ENCODE measurements at places on chromosomes 13 and 19. TPM values are rescaled to one million over a fixed set of nuclear protein-coding genes. Genes with fewer than 3 reads are reported as not detected.

The KRTDAP gene
- not detected for total RNA-seq

The ZNF208 gene
- total RNA-seq: 0.54 TPM

The GPC6 gene
- total RNA-seq: 25.0 TPM

The TMEM255B gene
- total RNA-seq: 7.9 TPM

The LGI4 gene
- 2.7 TPM for total RNA-seq

The SLAIN1 gene
- total RNA-seq: 149 TPM

The ATP8A2 gene
- total RNA-seq: 34.0 TPM

The CEACAM19 gene
- total RNA-seq: 1.8 TPM

The ZNF155 gene
- 14.5 TPM for total RNA-seq

- no peak for DNase-seq
These were observed 39.0 kb downstream of the SERTM1 start for GRCh38 chr13:36712770-36713169.

DNA sequence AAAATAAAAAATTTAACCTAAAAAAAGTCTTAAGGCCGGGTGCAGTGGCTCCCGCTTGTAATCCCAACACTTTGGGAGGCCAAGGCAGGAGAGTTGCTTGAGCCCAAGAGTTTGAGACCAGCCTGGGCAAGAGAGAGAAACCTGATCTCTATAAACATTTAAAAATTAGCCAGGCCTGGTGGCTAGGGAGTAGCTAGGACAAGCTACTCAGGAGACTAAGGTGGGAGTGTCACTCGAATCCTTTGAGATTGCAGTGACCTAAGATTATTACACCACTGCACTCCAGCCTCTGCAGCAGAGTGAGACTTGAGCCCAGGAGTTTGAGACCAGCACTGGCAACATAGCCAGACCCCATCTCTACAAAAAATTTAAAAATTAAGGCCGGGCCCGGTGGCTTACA is 1.1 kb downstream of the CCDC97 start:
- no peak for DNase-seq

GRCh38 chr19:8705742-8706141 is 7.1 kb upstream of the ACTL9 start:
- no peak for DNase-seq

DNA sequence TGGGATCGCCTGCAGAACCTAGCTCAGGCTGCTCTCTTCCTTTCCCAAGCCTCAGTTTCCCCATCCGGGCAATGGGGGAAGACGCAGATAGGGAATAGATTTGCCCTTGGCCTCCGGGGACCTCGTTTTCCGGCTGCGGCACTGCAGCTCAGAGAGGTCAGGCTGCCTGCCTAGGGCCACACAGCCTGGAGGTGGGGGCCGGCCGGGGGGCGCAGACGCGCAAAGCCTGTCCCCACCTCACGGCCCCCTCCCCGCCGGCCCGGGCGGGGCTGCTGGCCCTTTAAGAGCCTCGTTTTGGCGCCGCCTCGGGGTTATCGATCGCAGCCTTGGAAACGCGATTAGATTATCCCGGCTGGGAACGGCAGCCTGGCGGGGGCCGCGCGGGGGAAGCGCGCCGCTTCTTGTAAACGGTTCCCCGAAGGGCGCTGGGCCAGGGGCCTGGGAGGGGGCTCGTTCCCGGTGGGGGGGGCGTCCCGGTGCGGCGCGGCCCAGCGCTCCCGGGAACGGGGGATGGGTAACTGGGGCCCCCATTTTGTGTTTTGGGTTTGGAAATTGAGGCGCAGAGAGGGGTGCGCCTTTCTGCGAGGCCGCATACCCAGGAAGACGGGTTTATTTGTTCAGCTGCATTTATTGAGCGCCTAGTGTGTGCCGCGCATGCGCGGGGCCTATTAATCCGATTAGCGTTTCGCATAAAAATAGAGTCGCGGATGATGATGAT is 23.4 kb upstream of the TCF3 start:
- no peak for DNase-seq

DNA sequence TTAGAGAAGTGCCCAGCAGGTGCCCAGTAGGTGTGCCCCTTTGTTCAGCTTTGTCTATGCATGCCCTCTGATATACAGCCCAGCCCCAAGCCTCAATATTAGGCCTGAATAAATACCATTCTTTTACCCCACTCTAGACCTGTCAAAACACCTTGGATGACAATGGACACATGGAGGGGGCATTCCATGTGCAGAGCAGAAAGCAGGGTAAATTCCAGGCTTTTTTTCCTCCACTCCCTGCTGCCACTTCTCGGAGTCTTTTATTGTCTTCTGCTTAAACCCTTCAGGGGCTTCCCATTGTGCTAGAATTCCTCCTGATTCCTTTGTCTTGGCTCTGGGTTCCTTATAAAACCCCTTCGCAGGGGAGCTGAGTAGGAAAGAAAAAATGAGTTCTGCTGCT is 5.8 kb upstream of the FRY start:
- DNase-seq: no peak

DNA sequence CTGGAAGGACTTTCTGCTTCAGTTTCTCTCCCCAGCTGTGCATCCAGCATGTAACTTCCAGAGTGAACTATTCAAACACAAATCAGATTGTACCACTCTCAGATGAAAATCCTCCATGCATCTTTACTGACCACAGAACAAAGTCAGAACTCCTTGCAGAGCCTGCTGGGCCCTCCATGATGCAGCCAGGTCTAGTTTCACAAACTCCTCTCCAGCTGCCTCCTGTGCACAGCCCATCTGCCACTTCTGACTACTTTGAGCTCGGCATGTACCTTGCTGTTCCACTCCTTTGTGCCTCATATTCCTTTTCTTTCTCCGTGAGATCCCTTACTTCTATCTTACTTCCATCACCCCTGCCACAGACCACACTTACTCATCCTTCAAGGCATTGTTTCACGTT is 31.4 kb downstream of the NALCN start:
- DNase-seq: no peak

DNA sequence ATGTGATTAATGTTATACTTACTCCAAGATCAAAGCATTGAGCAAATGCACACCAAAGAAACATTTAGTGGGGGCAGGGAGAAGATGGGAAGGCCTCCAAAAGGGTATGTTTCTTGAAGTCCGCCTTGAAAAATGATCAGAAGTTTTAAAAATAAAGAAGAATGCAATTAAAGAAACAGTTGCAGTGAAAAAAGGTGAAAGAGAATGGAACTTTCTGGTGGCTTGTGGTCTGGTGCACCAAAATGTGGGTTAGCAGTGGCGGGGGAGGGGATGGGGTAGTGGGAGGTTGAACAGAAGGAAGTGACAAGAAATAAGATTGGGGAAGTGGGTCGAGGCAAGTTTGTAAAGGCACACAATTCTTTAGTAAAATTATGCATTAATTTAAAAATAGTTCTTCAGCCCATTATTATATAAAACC is 2.5 kb downstream of the LCP1 start:
- no peak for DNase-seq

DNA sequence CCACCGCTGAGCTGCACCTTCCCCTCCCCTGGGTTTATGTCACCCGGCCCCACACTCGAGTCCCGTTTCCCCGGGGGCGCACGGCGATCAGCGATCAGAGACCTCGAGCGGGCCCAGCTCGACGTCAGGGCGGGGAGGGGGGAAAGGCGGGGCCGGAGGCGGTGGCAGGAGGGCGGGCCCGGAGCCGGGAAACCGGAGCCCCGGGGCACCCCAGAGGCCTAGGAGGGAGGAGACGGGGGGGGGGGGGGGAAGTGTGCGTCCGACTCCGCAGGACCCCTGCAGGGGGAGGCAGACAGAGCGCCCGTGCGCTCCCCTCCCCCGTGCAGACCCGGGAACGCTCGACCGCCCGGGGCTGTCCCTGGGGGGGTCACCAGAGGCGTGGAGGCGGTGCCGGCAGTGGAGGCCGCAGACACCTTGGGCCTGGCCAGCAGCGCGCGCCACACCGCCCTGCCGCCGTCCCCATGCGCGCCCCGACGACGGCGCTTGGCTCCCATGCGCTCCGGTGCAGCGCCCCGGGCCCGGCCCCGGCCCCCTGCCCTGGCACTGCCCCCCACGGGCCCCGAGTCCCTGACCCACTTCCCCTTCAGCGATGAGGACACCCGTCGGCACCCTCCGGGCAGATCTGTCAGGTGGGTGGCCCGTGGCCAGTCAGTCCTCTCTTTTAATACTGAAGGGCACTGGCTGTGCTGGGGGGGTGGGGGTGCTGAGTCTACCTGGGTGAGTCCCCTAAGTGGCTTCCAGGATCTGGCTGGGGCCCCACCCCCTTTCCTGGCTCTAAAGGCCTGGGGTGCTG is 11.8 kb downstream of the PDE4A start:
- DNase-seq: no peak

- no peak for DNase-seq
These were observed 113.9 kb downstream of the CRYL1 start for GRCh38 chr13:20411638-20412342.

GRCh38 chr19:29475469-29475868 is 50.3 kb upstream of the VSTM2B start:
- no peak for DNase-seq

DNA sequence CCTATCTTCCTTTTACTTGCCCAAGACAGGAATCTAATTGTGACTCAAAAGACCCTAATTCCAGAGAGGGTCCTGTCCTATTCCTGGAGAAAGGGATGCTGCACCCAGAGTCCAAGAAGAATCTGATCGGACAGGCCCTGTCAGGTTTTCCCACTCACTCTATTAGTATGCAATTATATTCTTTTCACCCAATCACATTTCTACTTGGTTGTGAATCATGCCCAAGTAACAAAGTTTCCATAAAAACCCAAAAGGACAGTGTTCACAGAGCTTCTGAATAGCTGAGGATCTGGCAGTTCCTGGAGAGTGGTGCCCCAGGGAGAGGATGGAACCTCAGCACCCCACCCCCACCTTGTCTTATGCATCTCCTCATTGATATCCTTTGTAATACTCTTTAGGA is 135.3 kb upstream of the SLITRK5 start:
- DNase-seq: no peak

DNA sequence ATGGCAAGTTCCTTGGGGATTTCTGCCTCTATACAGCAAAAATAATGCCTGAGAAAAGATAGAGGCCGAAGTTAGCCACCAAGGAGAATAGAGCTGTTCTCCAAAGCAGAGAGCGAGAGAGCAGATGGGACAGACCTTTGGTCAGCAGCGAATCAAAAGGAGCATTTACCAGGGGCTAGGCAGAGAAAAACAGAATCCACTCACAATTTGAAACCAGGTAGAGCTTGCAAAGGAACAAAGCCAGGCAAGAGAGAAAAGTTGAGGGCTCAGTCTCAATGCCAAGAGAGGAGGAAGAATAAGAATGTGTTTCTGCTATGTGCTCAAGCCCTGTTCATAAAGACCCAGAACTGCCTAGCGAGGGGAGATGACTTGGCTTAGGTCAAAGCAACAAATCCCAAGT is 112.8 kb downstream of the DCT start:
- DNase-seq: no peak

- no peak for DNase-seq
These were observed 33.1 kb downstream of the DCLK1 start for GRCh38 chr13:36098080-36098479.

- no peak for DNase-seq
These were observed 423.2 kb downstream of the KLF5 start for GRCh38 chr13:73481886-73482445.

GRCh38 chr13:36405151-36405550 is 27.1 kb upstream of the CCNA1 start:
- no peak for DNase-seq

GRCh38 chr19:8580710-8581281 is 3.6 kb upstream of the MYO1F start:
- DNase-seq: no peak

- no peak for DNase-seq
These were observed 15.6 kb downstream of the FGF21 start for GRCh38 chr19:48770734-48771472.

DNA sequence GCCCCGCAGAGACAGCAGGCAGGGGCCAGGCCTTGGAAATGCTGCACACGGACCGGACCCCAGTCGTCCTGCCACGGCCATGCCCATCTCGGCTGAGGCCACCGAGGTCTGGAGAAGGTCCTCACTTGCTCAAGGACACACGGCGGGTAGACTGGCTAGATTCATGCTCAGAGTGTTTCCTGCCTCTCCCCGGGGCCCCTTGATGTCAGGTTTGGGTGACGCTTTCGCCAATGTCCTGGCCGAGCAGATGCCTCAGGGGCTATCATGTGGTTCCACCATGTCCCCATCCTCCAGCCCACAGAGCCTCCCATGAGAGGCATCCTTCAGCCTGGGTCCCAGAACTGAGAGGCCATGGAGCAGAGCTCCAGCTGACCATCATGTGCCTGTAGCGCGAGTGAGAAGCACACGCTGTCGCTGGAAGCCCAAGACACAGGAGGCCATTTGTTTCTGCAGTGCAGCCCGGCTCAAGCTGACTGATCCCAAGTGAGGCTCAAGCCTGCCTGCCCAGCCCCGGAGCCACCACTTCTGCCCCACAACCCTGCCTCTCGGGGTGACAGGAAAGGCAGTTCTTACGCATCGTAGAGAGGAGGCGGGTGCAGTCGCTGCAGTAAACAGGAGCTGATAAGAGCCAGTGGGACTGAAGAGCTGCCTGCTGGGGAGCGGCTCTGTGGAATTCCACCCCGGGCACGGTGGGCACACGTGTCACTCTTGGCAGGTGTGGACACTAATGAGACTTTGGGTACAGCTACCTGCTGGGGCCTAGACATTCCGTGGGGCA is 53.9 kb upstream of the GAS6 start:
- no peak for DNase-seq

DNA sequence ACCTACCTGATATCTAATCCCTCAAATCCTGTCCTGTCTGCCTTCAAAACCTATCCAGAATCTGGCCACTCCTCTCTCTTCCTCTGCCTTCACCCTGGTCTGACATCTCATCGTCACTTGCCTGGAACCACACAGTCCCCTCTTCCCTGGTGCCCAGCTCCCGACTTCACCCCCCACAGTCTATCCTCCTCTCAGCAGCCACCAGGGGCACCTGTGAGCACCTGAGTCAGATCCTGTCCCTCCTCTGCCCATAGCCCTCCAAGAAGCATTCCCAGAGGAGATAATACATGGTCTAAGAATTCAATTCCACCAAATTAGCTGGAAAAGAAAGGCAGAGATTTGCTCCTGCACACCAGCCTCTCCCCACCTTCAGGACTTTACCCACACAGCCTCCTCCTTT is 48.9 kb downstream of the ZNRF4 start:
- DNase-seq: no peak

DNA sequence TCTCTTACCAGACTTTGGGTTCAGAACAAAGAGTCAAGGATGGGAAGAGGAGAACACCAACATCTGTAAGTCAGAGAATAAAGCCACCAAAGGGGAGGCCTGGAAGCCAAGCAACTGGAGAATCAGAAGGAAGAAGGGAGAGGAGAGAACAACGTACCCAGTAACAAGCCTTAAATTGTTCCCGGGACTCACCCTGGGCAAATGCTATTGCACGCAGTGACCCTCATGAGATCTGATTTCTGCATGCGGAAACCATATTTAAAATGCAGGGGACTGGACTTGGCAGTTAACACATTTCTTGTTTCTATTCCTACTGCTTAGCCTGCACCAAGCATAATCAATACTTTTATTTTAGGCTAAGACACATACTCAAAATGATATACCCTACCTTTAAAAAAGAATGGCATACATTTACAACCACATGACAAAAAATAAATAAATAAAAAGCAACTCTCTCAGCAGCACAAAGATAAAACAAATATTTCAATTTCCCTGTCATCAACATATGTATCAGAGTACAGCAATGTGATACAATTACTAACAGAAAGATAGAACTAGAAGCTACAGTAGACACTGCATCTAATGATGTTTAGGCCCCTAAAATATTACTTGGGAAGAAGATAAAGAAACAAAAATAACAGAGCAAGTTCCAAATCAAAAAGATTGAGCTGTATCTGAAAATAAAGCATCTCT is 414.6 kb downstream of the ITGBL1 start:
- DNase-seq: no peak

All from cerebellum (tissue), 4 donors.